Epithelial cell of proximal tubule (primary cell): ENCODE measurements at places on chromosomes 16 and 17.

- DNase-seq, result no peak
Observed at GRCh38 chr16:22364241-22364640, 10.2 kb downstream of the CDR2 start.

GRCh38 chr16:74438492-74438979 lies 17.3 kb upstream of the CLEC18B start:
- no peak for DNase-seq

DNA sequence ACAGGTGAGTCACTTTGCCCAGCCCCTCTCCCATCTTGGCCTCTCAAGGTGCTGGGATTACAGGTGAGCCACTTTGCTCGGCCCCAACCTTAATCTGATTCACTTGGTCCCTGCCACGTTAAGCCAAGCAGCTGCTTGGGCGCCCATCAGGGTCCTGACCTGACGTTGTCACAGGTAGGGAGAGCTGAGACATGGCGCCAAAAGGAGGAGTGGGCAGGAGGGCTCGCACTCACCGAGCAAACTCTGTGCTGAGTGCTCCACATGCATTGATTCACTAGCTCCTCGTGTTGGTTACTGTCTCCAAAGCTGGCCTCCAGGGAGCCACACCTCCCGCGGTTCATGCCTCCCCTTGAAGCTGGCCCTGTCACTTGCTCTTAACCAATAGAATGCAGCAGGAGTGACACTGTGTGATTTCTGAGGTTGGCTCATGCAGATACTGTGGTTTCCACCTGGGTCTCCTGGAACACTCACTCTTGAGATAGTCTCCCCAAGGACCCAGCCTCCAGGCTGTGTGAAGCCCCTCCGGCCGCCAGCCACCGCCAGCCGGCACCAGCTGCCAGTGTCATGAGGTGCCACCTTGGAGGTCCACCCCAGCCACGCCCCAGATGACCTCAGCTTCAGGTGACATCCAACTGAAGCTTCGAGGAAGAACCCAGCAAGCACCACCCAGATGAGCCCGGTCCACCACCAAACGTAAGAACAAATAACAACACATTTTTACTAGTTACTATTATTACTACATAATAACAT lies 223.0 kb downstream of the GSG1L start:
- no peak for DNase-seq

GRCh38 chr16:17408955-17409441 lies 61.8 kb downstream of the XYLT1 start:
- DNase-seq, result no peak

DNA sequence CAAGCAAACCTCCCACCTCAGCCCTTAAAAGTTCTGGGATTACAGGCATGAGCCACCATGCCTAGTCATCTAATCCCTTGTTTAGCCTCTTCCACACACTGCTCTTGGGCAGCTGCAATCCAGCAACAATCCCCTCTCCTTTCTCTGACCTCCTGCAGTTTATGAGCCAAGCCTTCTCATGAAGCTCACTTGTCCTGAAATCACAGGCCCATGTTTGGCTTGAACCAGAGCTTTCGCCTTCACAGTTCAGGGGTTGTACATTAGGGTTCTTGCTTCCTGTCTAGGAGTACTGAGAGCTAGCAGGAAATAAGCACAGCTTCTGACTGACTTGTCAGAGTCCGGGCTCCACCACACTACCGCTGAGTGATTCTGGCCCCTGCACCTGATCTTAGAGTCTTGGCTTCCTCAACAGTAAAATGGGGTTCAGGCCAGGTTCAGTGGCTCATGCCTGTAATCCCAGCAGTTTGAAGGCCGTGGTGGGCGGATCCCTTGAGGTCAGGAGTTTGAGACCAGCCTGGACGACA lies 16.3 kb downstream of the ERAL1 start:
- DNase-seq, result no peak

DNA sequence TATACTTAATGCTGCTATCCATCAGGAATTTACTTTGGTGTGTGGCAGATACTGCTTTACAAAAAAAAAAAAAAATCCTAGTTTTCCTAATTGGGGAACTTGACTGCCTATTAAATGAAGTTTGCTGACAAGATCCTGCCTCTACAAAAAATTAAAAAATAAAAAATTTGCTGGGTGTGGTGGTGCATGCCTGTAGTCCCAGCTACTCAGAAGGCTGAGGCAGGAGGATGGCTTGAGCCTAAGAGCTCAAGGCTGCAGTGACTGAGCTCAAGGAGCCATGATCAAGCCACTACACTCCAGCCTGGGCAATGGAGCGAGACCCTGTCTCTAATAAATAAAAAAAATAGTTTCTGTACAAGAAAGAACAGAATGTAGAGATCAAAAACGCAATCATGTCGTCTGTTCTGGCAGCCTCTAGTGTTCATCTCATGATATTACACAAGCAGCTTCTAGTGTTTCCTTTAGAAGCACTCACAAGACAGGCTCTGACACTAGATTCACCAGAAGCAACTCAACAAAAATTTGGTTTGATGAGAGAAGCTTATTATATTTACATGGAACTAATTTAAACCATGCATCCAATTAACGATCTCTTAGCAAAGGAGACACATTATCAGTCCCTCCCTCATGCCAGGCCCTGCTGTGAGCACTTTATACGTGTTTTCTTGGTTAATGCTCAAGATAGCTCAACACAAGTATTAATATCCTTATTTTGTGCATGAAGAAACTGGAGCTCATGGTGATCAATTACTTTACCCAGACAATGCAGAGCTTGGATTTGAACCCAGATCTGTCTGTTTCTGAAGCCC lies 6.8 kb upstream of the KRTAP17-1 start:
- no peak for DNase-seq

GRCh38 chr17:65259696-65260485 lies 122.7 kb downstream of the RGS9 start:
- DNase-seq, result no peak

- no peak for DNase-seq
Observed at GRCh38 chr16:50838165-50838564, 96.3 kb downstream of the CYLD start.

DNA sequence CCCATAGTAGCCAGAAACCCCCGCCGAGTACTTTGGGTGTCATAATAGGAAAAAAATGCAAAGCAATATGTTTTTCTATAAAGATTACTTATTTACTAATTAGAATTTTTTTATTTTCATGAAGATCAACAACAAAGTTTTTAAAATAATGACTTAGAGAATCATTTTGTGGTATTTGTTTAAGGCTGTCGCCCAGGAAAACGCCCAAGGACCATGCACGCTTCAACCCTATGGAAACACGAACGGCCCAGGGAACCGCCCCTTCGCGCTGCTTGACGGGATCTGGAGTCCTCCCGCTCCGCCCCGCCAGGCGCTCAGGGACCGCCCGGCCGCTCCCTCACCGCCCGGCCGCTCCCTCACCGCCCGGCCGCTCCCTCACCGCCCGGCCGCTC lies 408 bp upstream of the KPNA2 start:
- no peak for DNase-seq

DNA sequence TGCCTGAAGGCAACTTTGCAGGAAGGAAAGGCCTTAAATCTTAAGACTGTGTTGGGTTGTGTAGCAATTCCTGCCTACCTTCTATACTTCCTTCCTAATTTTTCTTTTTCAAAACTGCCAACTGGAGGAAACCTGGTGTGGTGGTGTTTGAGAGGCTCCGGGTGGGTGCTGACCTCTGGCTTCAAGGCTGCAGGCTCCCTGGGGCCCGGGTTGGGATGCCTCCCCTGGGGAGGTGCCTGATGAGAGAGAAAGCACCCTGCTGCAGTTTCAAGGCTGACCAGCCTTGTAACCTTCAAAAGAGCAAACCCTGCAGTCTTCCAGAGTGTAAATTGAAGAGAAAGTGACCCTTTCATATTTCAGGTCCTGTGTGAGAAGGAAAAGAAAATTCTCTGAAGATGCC lies 55.9 kb downstream of the MSI2 start:
- no peak for DNase-seq

GRCh38 chr16:4010225-4011158 lies 105.8 kb downstream of the ADCY9 start:
- no peak for DNase-seq

DNA sequence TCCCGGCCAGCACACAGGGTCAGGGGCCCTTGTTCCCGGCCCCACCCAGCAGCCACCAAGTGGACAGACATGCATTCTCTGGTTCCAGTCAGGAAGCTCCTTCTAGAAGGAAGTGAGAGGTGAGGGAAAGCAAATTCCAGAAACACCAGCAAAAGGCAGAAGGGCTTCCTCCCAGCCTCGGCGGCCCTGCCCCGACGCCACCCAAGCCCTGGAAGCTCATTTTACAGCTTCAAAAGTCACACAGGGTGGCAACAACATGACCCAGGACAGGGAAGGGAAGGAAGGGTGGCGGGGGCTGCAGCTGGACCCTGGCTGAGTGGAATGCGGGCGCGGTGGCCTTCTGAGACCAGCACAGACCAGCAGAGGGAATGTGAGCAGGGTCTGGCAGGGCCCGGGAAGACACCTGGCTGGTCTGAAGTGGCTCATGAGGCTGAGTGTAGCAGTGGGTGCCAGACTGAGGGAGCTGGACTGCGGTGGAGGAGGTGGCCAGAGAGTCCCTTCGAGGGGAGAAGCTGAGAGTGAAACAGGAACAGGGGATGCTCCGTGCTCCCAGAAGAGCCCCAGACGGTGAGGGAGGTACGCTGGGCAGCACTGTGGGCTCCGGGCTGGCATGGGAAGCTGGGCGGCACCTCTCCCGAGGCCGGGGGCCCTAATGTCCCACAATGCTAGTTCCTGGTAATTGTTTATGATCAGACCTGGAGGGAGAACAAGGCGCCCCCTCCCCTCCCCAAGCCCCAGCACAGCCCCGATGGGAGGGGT lies 1.9 kb upstream of the UNC13D start:
- no peak for DNase-seq
